ENCODE measurements at places on chromosomes 13 and 19.
A peak's percentile ranks its signal among the peaks of the same experiment; 100 is the strongest.

DNA sequence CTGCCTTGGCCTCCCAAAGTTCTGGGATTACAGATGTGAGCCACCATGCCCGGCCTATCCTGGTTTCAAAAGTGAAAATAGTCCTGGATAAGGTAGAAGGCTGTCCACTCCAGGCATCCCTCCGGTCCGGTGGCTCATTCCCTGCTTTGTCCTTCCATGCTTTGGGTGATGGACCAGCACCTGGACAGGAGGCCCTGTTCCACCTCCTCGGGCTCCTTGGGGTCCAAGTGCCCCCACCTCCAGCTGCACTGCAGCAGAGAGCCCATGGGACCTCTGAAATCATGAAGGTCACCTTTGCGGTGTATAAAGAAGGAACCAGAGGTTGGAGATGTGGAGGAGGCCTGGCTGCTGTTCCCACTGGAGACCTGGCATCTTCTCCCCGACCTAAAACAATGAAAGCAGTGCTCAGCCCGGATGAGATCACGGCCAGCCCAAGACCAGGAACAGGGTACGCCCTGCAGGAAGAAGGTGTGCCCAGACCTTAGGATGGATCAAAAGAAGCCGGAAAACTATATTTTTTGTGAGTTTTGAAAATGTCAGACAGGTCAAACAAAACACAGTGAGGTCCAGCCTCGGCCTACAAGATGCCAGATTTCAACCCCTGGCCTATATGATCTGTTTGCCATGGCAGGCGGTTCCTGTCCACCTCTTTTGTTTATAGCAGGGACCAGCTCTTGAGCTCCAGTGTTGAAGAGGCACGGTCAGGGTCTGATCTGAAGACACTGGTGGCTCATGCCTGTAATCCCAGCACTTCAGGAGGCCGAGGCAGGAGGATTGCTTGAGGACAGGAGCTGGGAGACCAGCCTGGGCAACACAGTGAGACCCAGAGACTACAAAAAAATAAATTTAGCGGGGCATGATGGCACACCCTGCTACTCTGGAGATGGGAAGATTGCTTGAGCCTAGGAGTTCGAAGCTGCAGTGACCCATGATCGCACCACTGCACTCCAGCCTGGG is 5.8 kb downstream of the LSR start:
- DNase-seq: no peak

- DNase-seq: no peak
Observed at GRCh38 chr13:71786875-71787274, 80.1 kb downstream of the DACH1 start.

GRCh38 chr13:30371649-30372265 is 50.5 kb upstream of the UBE2L5 start:
- no peak for DNase-seq

GRCh38 chr19:10780368-10780767 is 55.6 kb downstream of the TMED1 start:
- DNase-seq: peak; percentile 38

DNA sequence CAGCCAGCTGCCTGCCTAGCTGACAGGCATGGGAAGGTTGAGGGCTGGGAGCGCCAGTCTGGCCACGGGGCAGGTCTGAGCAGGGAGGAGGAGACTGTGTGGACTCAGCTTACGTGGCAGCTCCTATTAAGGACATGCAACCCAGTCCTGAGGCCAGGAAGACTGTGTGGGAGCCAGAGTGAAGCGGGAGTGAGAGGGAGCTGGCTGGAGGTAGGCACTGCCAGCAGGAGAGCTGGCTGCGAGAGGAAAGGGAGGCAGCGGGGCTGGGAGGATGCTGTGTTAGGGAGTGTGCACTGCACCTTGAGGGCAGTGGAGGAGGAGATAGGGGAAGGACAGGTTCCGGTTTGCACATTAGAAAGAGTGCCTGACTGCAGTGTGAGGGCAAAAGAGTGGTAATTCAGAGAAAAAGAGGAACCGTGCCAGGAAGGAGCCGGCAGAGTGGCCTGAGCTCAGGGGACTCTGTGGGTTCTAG is 99.2 kb downstream of the SLC7A1 start:
- DNase-seq: no peak

GRCh38 chr13:37914781-37915391 is 45.3 kb upstream of the TRPC4 start:
- no peak for DNase-seq

DNA sequence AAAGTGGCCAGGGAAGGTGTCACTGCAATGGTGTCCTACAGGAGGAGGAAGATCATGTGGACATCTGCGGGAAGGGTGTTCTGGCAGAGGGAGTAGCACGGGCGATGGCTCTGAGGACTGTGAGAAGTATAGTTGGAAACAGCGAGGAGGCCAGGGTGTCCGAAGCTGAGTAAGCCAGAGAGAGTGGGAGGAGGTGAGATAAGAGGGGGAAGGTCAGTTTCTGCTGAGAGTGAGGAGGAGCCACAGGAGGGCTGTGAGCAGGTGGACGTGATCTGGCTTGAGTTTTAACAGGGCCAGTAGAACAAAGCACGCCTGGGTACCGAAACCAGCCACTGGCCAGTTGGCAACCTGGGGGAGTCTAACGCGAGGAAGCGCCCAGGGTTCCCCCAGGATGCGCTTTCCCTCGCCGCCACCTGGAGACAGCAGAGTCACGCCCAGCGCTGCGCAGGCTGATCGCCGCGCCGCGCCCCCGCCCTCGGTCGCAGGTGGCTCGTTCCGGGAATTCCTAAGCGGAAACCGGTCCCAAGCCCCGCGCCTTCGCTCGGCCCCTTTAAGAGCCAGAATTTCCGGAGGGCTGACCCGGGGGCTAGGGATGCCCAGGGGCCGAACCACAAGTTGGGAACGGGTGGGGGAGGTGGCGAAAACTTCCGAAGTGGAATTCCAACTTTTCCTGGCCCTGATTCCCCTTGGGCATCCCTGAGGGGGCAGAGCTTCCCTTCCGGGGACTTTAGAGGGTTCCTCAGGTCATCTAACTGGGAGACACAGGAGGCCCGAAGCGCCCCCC is 1.1 kb upstream of the LSR start:
- no peak for DNase-seq

- no peak for DNase-seq
Observed at GRCh38 chr13:76974618-76974975, 17.3 kb upstream of the CLN5 start.

GRCh38 chr13:99726282-99726894 is 225.1 kb downstream of the TM9SF2 start:
- no peak for DNase-seq

DNA sequence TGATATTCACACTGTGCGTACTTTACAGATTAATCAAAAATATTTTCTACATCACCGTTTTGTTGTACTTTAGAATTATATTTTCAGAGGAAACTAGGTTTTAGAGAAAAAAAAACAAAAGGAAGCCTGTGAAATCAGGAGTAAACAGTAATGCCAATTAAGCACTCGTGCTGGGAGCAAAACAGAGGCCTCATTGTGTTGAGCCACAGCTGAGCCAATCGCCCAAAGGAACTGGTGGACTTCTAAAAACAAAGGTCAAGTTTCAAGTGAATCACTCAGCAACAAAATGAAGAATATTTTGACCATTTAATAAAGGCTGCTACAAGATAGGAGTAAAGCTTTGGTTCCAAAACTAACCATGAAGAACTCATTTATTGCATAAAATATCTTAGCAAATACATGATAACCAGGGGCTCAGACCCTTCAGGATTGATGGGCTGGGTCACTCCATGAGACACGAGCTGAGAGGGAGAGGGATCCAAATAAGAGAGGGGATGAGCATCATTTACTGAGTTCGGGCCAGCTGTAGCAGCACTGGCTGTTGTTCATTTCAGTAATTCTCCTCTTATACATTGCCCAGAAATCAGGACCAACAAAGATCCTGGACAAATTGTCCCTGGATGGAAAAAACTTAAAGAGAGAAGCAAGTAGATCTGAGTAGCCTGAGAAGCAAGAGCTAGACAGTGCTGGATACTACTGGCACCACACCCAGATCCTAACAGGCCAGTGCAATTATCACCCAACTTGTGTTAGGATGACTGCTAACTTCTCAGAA is 8.3 kb upstream of the NALCN start:
- DNase-seq: peak; percentile 65

DNA sequence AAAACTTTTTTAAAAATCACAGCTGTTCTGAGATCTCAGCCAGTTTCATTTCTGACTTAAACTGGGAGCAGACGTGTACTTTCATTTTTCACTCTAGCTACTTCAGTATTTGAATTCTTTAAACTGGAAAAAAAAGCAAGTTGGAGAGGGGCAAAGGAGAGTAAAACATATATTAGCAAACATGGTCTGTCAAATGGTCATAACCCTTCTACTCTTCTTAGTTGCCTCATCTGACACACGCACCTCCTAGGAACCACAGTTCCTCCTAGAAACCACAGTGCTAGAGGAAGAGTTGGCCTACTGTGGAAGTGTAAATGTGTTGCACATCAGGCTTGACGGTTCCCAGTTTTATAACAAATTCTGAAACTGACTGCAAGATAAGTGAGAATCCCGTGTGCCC is 47.2 kb downstream of the TM9SF2 start:
- DNase-seq: no peak

- no peak for DNase-seq
Observed at GRCh38 chr13:108963846-108964600, 334.6 kb downstream of the MYO16 start.

- no peak for DNase-seq
Observed at GRCh38 chr13:107348925-107349324, 781.0 kb upstream of the ARGLU1 start.

DNA sequence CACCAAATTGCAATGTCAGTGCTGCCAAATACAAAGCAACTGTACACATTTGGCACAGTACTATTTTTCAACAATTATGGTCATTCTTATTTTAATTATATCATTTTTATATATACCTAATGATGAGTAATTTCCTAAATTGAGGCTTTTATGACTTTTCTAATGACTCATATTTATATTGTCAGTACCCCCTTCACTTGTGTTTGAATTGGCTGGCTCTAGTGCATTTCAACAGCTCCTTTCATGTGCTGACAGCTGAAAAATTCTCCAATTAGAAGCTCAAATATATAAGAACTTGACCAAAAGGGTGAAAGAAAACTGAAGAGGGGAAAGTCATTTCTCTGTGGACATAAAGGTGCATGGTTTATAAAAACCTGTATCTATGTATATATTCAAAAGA is 263.3 kb downstream of the SLITRK1 start:
- no peak for DNase-seq

GRCh38 chr19:12656899-12657571 is 9.5 kb downstream of the MAN2B1 start:
- no peak for DNase-seq

DNA sequence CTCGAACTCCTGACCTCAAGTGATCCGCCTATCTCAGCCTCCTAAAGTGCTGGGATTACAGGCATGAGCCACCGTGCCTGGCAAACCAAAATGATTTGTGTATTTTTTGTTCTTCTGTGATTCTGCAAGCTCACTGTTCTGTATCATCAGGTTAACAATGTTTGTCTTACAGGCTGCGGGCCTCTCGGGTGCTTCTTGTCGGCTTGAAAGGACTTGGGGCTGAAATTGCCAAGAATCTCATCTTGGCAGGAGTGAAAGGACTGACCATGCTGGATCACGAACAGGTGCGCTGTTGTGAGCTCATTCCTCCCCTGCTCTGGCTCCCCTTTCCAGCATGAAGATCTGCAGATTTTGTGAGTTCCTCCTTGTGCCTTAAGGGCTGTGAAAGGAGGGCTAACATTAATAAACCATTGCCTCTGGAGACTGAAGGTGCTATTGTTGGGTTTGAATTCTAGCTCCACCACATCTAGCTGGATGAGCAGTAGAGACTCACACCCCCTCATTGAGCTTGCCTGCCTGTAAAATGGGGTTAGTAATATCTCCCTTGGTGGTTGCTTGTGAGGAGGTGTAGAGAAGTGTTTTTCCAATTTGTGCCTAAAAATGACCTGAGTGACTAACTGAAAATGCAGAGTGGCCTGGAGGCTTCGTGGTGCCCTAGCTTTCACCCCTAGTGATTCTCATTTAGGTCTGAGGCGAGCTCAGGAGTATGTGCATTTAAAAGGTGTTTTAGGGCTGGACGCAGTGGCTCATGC is 12.9 kb downstream of the SAE1 start:
- DNase-seq: no peak

GRCh38 chr13:33087790-33088189 is 71.6 kb downstream of the KL start:
- no peak for DNase-seq

- no peak for DNase-seq
Observed at GRCh38 chr13:30900436-30900835, 5.6 kb upstream of the MEDAG start.

DNA sequence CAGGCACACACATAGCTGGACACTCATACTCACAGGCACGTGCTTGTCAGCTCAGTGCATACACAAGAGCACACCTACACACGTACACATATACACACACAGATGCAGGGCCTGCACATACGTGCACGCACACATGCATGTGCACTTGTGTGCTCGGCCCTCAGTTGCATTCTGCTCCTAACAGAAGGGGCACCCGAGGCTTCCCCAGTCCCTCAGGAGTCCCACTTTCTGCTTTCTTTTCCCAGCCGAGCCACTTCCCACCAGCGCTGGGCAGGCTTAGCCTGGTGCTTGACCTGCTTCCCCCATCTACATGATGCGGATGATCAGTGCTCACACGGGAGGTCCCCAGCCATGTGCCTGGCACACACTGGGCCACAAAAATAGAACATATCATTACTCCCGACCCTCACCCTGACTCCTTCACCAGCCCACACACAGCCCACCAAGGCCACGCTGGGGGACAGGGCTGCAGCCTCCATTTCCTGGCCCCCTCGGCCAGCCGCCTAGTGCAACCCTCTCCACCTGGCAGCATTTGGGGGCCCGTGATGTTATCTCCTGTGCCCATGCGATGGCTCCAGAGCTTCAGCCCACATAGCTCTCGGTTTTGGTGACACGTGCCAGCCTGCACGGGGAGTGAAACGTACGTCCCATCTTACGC is 125.2 kb upstream of the SPACA7 start:
- no peak for DNase-seq

- DNase-seq: peak; percentile 39
Observed at GRCh38 chr13:44243198-44243857, 130.3 kb upstream of the SERP2 start.

GRCh38 chr13:98443800-98444325 is 133.0 kb downstream of the STK24 start:
- no peak for DNase-seq

DNA sequence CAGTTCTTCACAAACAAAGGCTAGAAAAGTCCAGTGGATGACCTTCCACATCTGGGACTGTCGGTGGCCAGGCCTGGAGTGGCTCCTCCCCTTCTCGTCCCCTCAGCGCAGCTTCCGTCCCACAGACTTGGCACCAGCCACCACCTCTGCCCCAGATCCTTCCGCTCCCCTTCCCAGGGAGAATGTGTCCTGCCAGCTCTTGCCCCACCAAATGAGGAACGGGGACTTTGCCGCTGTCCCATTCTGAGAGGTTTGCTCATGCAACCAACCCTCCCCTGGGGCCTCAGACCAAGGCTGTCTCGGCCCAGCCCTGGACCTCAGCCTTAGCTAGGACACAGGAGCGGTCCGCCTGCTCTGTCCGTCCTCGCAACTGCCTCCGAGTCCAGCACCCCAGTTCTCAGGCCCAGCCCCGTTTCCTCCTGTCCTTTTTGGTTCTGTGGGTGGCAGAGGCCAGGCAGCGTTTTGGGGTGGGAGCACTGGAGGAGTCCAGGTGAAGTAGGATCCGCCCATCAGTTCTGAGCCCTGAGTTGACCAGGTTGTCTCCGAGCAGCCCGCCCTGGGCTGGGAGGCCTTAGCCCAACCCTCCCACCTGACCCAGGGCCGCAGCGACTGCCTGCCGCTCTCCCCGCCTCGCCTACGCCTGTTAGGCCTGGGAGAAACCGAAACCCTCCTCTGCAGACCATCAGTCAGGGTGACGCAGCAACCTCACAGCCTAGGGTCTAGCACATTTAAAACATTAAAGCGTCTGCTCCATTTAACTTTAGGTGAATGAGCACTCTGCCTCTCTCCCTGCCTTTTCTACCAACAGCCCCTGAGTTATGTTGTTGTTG is 284.3 kb downstream of the FOXO1 start:
- DNase-seq: no peak

GRCh38 chr19:36266375-36266961 is 51.6 kb downstream of the ZNF146 start:
- DNase-seq: no peak

Measured in nucleus accumbens (tissue), 56 donors.